Activated effector memory CD4-positive, alpha-beta T cell treated with anti-CD3 and anti-CD28 coated beads, Interleukin-2, amount 50 U/mL, for 16 hours (primary cell): ENCODE measurements at places on chromosomes 5 and 9.
A peak's percentile ranks its signal among the peaks of the same experiment; 100 is the strongest.

DNA sequence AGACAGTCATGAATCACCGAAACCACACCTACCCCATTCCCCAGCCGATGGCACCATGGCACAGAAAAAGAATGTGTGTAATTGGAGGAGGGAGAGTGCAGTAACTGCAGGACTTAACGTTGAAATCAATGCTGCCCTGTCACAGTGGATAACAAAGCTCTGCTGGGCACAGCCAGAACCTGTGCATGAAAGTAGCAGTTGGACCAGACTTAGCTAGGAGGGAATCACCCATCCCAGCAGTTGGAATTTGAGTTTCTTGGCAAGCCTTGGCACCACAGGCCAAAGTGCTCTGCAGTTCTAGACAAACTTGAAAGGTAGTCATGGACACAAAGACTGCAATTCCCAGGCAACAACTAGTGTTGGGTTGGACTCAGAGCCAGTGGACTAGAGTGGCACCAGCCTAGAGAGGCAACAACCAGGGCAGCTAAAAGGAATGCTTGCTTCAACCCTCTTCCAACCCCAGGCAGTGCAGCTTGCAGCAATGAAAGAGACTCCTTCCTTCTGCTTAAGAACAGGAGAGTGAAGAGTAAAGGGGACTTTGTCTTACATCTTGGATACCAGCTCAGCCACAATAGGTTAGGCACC, 19.1 kb downstream of the TMEM232 start:
- DNase-seq, result no peak

DNA sequence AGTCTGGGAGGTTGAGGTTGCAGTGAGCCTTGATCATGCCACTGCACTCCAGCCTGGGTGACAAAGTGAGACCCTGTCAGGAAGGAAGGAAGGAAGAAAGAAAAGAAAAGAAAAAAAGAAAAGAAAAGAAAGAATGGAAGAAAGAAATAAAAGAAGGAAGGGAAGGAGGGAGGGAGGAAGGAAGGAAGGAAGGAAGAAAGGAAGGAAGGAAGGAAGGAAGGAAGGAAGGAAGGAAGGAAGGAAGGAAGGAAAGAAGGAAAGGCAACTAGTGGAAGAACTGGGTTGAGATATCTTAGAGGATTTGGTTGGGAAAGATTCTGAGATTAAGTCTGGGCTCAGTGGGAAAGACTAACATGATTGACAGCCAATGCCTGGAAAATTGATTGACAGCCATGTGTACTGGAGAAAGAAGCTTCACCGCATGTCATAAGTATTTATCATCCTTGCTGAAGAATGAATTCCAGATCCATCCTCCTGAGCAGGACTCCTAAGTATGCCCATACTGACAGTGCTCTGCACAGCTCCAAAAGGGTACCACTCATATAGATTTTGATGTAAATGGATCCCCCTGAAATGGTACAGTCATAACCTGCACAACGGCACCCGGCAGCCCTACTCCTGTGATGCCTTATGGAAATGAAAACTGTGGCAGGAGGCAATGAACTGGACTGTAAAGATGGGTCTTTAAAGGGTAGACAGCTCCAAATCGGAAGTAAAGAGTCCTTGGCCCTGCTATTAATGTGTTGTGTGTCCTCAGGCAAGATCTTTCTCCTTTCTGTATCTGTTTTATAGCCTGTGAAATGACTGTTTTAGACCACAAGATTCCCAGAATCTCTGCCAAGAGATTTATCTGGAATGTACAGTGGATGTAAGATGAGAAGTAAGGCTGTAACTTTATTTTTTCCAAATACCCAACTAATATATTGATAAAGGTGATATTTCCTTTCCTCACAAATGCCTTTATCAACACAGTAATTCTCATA, 16.9 kb upstream of the ADRA1B start:
- no peak for DNase-seq

DNA sequence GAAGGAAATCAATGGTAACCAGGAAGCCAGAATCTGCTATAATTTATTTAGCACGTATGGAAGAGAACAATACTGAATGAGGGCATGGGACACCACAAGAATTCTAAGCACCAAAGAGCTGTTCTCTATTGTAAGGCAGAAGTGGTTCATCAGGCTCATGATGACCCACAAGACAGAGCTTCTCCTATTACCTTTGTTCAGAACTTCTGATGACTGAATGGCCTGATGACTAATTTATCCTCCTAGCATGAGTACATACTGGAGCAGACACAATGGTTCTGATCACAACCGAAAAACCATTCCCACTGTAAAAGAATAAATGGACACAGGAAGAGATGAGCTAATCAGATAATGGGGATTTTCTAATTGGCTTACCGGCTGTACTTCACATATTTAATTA, 329.8 kb upstream of the PDE4D start:
- no peak for DNase-seq

DNA sequence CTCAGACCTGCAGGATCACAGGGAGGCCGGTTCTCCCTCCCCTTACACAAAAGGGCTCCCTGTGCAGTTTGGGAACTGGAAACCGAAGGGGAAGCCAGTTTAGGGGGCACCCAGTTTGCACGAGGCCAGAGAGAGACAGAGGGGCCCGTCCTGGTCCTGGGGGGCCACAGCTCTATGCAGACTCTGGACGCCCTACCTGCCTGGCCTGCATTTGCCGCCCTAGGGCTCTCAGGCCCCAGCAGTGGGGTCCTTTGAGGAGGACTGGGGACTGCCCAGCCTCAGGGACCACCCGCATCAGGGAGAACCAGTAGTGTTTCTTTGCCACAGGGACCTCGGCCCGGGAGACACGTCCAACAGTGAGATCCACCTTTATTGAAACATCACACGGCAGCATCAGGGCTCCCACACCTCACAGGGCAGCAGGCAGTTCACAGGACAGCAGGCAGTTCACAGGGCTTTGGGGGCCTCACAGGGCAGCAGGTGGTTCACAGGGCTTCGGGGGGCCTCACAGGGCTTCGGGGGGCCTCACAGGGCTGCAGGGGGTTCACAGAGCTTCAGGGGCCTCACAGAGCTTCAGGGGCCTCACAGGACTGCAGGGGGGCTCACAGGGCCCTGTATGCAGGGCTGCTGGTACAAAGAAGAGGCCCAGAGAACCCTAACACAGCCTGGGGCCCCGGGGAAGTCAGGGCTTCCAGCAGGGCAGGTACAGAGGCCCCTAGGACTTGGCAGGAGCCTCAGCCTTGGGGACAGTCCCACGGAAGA, 648 bp upstream of the NSMF start:
- peak; percentile 66 for DNase-seq

DNA sequence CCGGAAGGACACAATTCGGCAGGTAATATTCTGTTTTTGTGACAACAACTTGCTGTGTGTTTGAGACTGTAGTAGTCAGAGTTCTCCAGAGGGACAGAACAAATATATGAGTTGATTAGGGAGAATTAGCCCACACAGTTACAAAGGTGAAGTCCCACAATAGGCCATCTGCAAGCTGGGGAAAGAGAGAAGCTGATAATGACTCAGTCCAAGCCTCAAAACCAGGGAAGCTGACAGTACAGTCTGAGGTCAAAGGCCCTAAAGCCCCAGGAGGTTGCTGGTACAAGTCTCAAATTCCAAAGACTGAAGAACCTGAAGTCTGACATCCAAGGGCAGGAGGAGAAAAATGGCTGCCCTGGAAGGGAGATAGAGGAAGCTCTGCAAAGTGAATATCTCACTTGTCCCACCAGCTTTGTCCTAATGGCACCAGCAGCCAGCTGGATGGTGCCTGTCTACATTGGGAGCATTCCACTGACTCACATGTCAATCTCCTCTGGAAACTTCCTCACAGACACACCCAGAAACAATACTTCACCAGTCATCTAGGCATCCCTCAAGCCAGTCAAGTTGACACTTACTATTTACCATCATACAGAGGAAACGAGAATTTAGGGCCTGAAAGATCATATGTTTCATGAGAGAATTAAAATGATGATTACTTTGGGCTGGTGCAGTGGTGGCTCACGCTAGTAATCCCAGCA, 36.3 kb upstream of the CTXN3 start:
- no peak for DNase-seq

- no peak for DNase-seq
Measured at GRCh38 chr5:93596676-93597490, 13.9 kb downstream of the NR2F1 start.

DNA sequence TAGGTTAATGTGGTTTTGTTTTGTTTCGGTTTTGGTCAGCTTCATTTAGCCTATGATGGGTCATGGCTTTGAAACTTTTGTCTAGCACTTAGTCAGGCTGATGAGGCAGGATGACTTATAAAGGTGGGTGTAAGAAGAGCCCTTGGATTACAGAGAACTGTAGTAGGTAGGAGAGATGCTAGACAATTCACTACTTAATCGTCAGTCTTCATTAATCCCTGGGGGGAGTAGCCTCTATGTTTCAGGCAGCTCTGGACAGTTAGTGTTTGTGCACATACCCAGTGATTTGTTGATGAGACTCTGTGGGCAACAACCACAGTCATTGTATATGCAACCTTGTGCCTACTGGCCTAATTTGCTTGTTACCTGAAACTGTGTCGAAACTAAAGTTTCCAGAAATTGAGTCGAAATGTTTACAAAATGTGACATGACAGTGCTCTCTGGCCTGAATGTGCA, 113.3 kb downstream of the MTREX start:
- no peak for DNase-seq

- no peak for DNase-seq
Measured at GRCh38 chr9:20152151-20152725, 363.4 kb upstream of the SLC24A2 start.

DNA sequence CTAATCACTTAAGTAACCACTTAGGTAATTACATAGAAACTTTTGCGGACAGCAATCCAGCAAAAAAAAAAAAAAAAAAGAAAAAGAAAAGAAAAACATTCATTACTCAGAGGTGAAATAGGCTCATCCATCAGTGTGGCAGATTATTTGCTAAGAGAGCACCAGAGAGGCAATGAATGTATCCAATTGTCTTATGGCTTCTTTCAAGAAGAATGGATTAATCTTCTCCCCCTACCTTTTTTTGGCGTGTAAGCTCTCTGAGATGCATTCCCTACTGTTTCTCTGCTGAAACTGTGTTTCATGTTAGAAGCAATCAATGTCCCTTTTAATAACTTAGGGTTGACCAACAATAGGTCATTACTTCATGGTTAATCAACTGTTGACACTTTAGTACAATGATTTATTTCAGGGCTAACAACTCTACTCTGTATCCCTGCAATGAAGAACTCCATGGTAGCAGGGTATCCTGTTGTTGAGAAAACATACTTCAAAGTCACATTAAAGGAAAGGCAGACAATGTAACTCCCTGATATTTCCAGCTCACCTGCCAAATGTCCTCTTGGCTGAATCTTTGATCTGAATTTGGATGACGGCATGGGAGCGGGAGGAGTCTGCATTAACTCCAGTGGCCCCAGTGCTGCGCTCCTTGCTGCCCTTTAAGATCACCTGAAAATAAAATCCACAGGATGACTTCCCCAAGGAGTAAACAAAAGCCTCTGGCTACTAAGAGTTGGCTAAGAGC, 57.6 kb downstream of the KIF24 start:
- DNase-seq, result no peak

DNA sequence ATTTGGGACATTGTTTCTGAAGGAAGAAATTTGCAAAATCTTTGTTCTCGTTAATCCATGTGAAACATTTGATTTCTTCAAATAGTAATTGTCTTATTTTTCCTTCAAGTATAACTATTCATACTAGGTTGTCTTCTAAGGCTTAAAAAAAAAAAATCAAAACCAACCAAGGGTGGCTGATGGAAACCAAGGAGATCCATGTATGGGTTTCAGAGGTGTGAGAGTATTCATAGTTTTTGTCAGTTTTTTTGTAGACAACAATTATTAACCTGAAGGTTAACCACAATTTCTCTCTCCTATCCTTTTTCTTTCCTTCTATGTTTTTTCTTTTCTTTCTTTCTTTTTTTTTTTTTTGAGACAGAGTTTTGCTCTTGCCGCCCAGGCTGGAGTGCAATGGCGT, 35.4 kb downstream of the KDM4C start:
- no peak for DNase-seq

DNA sequence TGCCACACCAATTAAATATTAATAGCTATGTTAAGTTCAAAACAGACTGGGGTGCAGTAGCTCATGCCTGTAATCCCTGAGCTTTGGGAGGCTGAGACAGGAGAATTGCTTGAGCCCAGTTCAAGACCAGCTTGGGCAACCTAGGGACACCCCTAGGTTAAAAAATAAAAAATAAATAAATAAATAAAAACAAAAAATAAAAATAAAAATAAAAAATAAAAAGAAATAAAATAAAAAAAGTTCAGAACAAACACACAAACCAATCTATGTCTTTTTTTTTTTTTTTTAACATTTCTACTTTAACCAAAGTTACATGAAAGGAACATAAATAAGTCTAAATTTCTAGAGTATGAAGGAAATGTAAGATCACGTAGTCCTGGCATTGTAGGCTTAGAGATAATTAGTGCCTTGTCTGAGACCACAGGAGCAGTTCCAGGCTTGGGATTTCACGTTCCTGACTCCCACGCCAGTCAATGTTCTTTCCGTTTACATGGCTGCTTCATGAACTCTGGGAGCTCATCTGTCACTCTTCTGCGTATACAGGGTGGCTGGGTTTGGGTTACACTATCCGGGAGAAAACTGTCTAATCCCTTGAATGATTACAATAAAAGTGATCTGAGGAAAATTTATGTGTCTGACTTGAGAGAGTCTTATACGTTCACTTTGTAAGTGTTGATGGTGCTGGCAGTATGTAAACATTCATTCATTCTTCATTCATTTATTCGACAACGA, 85.2 kb downstream of the KIAA1958 start:
- DNase-seq, result no peak

DNA sequence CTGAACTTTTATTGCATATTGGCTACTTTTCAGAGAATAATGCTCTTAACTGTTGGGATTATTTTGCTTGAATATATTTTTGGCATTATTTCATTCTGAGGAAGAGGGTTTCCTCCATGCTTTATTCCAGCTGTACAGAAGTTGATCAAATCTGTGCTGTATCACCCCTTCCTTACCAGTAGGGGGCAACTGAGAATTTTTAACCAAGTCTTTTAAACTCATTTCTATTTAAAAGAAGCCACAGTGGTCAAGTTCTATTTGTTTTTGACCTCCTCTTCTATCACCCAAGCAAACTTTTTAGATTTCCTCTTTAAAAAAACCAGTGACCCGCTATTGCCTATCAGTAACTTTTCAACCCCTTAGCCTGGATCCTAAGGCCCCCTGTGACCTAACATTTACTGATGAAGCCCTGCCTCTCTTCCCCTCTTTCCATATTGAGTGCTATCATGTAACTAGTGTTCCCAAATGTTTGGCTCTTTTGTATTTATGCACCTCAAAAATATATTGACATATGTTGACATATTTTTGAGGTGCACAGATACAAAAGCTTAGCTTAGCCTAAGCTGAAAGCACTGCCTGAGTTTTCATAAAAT, 80.6 kb downstream of the FBXO4 start:
- no peak for DNase-seq

GRCh38 chr5:147431586-147431985, 78.3 kb downstream of the DPYSL3 start:
- no peak for DNase-seq
